NCI-H2081 treated with DMSO at 0.1 percent for 48 hours (cell line): ENCODE measurements at places on chromosomes 5 and 9.

GRCh38 chr5:1831677-1832313 is 30.6 kb downstream of the NDUFS6 start:
- DNase-seq: no peak

- no peak for DNase-seq
Observed at GRCh38 chr5:37436146-37436934, 57.2 kb downstream of the WDR70 start.

DNA sequence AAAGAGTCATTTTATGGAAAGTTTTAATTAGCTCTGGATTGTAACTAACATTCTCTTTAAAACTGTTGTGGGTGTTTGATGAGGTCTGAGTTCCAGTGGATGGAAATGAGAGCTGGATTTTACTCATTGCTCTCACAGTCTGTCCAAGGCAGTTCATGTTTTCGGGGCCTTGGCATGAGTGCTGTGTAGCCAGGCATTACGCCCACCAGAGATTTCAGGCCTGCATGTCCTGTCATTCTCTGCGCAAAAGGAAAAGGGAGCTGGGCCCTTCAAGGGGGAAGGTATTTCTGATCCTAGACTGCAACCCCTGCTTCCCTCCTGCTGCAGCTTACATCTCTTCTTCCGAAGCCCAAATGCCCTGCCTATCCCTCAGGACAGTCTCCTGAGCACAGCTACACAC is 499.6 kb upstream of the TRPC7 start:
- DNase-seq: no peak

GRCh38 chr5:66515209-66515608 is 81.0 kb upstream of the MAST4 start:
- no peak for DNase-seq

- DNase-seq: no peak
Observed at GRCh38 chr5:109328626-109329025, 81.1 kb downstream of the PJA2 start.

GRCh38 chr5:83321483-83322055 is 150.0 kb upstream of the VCAN start:
- DNase-seq: no peak

GRCh38 chr9:6014670-6015270 is 654 bp downstream of the RANBP6 start:
- no peak for DNase-seq
